Activated T-helper 1 cell treated with anti-CD3 and anti-CD28 coated beads, Interleukin-2, amount 50 U/mL, for 16 hours (primary cell): ENCODE measurements at places on chromosomes 5 and 9.

GRCh38 chr5:18159331-18159730, 525.1 kb downstream of the TAF11L14 start:
- no peak for DNase-seq

DNA sequence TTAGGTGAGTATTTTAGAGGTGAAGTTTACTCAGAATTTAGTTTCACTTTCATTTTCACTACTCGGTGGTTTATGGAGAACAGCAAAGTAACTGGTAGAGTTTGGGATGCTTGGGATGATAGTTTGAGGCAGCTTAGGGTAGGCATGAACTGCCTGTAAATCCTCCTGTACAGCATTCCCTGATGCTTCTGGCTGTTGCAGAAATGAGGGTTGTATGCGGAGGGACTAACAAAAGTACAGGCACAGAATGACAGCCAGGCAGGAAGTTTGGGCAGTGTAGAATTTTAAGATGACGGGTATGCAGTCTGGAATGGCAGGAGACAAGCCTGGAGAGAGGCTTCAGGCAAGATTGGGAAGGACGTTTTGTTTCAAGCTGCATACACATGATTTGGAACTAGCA, 48.0 kb upstream of the FAM120AOS start:
- DNase-seq = no peak

DNA sequence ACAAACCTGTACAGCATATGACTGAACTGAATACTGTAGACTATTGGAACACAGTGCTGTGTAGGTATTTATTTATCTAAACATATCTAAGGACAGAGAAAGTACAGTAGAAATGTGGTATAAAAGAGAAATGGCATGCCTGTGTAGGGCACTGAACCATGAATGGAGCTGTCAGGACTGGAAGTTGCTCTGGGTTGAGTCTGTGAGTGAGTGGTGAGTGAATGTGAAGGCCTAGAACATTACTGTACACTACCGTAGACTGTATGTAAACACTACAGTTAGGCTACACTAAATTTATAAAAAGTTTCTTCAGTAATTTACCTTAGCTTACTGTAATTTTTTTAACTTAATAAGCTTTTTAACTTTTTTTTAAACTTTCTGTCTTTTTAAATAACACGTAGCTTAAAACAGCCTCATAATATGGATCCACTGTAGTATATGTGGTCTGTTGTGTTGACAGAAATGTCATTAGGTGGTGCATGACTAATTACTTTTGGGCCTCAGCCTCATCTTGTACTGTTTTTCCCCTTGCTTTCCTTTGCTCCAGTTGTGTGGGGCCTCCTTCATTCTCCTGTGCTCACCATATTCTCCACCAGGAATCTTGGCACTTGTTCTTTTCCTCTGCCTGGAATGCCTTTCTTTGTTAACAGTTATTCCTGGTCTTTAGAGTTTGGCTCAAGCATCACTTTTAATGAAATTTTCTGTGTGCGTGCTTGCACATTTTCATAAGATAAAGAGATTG, 8.8 kb downstream of the SPIN1 start:
- no peak for DNase-seq

GRCh38 chr9:35287987-35288632, 126.3 kb downstream of the UNC13B start:
- no peak for DNase-seq

GRCh38 chr9:126752881-126753670, 51.8 kb upstream of the ZBTB43 start:
- DNase-seq = no peak

GRCh38 chr9:73132034-73132776, 19.5 kb upstream of the ANXA1 start:
- peak; percentile 30 for DNase-seq

DNA sequence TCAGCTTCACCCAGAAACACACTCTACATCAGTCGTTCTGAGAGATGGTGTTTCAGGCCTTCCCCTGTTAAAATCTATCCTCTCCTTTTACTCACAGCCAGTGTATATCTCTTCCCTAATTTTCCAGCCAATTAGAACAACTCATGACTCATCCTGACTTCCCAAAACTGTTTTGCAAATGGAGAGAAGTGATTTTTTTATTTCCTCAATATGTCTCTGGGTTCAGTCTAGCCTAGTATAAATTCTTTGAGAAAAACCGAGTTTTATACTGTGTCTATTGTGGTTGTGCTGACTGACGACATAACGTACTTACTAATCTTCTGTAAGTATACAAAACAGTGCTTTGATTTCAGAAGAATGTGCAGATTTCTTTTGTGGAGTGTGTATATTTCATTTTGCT, 28.4 kb upstream of the CAST start:
- no peak for DNase-seq

DNA sequence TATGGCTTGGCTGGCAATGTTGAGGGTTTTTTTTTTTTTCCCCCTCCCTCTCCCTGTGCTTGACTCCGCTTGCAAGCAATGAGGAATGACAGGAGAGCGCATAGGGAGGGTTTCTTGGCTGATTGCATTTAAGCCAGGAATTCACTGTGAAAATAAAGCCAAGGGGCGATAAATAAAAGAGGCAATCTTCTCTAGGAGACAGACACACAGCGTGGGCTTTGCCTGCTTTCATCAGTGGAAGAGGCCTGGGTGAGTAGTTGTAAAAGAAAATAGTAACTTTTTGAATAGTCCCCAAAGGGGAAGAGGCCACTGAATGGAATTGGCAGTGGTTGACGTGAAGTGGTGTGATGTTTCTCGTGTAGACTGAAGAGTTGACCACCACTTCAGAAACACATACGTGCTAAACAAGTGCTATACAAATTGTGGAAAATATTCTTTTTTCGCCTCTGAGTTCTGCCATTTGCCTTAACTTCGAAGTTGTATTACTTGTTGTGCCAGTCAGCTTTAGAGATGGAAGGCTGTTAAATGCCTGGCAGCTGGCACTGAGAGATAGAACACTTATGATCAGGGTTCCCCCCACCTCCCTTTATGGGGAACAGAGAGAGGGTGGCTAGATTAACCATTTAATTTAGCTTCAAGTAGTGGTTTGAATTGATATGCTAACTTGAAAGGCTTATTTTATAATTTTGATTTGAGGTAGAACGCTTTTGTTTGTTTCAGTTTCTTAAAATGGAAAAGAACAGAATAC, 3.0 kb downstream of the ZSWIM6 start:
- DNase-seq = no peak

DNA sequence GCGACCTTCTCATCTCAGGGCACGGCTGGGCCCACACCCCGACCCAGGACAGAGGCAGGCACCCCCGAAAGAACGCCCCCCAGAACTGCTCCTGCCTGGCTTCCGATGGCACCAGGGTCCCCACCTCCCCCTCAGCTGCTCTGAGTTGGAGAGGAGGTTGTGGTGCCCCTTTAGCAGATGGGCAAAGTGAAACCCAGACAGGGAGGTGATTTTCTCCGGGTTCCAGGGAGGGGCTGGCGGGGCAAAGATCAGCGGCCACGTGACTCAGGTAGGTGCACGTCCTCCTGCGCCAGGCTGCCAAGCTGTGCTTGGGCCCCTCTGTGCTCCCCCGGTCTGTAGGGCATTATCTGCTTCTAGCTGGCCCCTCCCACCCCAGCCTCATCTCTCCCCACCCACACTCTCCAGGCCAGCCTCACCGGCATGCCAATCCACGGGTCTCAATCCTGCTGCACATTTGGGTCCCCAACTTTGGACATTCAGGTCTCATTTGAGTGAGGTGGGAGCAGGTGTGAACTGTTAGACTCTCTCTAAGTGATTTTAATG, 85.1 kb upstream of the RAPGEF1 start:
- DNase-seq = no peak
